Cerebellar nuclear complex (tissue), 1 donor: ENCODE measurements at places on chromosomes 1 and 21.

GRCh38 chr21:17853393-17854275, 34.5 kb upstream of the C21orf91 start:
- DNase-seq = no peak

GRCh38 chr1:79422726-79423125, 416.2 kb upstream of the ADGRL4 start:
- no peak for DNase-seq

GRCh38 chr1:219293410-219293809, 119.7 kb downstream of the LYPLAL1 start:
- no peak for DNase-seq

DNA sequence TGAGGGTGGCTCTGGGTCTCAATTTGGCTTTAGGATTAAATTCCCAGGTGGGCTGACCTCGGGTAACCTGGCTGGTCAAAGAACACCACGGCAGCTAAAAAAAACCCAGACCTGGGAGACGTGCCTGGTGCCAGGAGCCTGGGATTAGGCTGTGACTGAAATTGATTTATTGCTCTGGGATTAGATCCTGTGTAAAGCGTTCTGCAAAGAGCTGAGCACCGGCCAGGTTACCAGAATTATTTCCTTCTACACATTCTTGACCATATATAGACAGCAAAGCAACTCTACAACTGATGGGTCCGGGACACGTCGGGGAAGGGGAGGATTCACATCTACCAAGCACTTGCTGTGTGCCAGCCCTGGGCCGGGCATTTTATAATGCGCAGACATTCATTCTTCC, 45.2 kb downstream of the TMCO4 start:
- no peak for DNase-seq

GRCh38 chr1:160171354-160171753, 19.0 kb upstream of the CASQ1 start:
- no peak for DNase-seq

- DNase-seq = no peak
Measured at GRCh38 chr1:11531943-11532342, 53.0 kb downstream of the DISP3 start.

DNA sequence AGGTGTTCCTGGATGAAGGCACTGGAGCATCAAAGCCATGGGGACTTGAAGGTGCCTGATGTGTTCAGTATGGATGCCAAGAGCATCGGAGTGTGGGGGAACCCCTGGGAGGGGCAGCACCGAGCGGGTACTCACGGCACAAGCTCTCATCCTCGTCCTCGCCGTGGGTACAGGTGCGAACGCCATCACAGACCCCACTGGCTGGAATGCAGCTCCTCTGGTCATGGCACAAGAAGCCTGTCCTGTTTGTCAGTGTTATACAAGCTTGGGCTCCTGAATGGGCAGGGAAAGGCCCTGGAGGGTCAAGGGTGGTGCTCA, 6.0 kb downstream of the LDLRAD1 start:
- DNase-seq = no peak

DNA sequence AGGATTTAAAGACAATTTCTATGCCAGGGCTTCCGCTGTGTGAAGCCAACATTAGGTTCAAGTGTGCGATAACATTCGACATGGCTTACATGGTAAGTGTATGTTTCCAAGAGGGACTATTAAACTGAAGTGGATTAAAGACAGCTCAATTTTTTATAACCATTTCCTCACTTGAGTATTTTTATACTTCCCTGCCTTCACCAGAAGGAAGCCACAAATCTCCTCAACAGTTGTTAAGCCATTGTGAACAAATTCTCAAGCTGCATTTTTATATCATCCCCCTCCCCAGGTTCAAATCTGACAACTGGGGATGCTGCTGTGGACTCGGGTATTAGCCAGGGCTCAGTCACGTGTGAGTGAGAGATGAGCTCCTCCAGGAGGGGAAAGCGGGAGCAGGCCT, 116.3 kb downstream of the RHOU start:
- DNase-seq = no peak

DNA sequence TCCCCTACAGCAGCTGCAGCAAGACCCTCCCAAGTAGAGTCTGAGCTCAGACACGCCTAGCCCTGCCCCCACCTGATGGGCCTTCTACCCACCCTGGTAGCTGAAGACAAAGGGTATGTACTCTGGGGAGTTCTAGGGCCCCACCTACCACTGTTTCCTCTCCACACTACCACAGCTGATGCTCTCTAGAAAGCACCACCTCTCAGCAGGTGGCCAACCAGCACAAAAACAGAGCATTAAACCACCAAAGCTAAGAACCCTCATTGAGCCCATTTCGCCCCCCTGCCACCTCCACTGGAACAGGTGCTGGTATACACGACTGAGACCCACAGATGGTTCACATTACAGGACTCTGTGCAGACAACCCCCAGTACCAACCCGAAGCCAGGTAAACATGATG, 258.9 kb downstream of the SETD4 start:
- DNase-seq = no peak

DNA sequence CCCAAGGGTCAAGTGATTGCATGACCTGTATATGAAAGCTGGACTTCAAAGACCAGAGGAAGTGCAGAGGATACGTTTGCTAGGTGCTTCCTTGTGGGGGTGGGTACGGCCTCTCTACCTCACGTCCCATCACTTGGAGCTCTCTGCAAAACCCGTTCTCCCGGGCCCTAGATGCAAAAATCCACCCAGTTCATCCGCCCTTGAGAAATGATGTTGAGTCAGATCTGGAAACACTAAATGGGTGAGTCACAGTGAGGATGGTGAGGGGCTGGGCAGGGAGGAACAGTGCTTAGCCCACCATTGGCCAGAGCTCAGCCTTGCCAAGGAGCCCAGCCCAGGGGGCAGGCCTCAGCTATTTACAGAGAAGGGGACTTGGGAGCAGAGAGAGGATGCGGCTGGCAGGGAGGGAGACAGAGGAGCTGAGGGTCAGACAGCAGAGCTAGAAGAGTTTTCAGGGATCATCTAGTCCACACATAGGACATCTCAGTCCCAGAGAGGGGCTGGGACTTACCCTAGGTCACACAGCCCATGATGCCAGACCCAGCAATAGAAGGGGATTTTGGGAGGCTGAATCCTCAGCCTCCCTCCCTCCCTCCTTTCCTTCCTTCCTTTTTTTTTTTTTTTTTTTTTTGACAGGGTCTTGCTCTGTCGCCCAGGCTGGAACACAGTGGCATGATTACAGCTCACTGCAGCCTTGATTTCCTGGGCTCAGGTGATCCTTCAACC, 14.6 kb downstream of the ARHGEF10L start:
- no peak for DNase-seq

- DNase-seq = no peak
Measured at GRCh38 chr1:206890125-206891060, 6.8 kb upstream of the IL24 start.

DNA sequence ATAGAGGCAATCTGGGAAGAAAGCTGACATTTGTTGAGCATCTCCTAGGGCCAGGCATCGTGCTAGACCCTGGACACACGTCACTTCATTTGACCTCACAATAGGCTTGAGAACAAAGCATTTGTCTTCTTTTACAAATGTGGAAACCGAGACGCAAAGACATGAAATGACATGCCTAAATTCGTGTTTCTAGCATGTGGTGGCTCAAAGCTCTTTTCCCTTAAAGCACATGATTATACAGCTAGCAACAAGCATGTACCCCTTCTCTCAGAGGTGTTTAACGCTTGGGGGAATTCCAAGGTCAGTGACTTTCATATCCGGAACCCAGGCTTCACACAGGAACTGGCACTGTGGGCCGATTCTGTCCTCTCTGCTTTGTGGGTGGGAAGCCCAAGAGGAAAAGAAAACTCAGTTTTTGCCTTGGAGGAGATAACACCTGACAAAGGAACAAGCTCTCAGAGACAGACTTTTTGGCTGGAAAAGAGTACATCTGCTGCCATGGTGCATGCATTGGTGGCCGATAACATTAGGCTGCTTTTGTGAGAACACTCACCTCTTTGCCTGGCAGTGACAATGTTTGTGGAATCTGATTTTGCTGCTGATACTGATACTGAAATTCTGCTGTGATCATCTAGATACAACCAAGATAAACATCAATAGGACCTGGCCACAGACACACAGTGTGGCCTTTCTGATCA, 15.4 kb upstream of the CD2 start:
- no peak for DNase-seq

- no peak for DNase-seq
Measured at GRCh38 chr1:78073441-78073840, 27.7 kb downstream of the GIPC2 start.

- DNase-seq = no peak
Measured at GRCh38 chr1:242059976-242060375, 61.1 kb upstream of the MAP1LC3C start.

DNA sequence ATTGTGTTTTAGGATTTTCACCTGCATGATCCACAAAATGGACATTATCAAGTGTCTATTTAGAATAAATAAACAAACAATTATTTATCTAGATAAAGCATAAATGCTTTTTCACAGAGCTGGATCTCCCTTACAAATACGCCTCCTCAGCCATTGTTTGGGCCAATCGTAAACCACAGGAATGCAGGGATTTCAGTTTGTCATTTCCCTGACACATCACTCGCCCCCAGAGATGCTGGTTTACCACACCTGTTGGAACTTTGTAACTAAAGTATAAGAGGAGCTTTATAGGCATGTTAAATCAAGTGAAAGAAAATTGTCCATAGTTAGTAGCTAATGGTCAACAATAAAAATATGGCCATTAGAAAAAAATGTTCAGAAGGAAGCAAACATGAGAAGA, 40.3 kb downstream of the GPR88 start:
- no peak for DNase-seq

DNA sequence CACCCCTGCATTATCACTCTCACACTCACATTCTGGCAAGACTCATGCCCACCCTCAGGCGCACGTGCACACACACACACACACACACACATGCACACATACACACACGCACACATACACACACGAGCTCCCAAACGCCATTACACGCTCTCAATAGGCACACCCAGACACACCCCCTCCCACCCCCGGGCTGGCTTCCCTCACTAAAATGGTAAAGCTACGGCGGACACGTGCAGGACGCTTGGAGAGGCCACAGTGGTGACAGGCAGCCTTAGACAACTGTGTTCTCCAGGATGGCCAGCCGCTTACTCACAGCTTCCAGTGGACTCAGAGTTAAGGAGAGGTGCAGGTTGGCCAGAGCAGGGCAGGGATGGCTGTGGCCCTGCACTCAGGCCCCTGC, 10.1 kb downstream of the MATN1 start:
- DNase-seq = no peak

- no peak for DNase-seq
Measured at GRCh38 chr1:173127369-173128307, 76.9 kb upstream of the TNFSF18 start.

- no peak for DNase-seq
Measured at GRCh38 chr1:46530311-46530710, 21.1 kb downstream of the KNCN start.

DNA sequence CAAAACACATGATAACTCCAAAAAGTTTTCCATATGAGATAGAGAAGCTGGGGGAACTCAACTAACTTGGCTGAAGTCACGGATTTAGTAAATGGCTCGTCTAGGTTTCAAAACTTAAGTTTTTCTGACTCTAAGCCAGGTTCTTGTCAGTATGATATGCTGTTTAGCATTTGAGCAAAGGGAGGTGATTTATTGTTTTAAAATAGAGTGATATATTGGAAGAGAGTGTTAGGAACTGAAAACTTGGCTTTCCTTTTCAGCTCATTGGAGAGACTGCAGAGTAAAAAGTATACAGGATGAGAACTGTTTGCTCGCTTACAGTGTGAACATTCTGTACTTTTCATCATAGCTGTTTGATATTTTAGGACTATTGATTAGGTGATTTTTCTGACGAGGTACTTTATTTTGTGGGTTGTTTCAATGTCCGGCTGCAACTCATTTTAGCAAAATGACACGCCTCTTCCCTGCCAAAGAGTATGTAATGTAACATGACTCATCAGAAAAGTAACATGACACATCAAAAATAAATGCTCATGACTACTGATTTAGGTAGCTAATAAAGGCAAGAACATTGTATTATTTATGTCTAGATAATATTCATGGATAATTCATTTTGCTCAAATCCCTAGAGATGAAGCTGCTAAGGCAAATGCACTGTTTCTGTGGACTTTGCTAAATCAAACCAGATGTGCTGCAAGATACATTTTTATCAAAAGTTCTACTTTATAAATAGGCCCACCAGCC, 355.1 kb downstream of the GPATCH2 start:
- DNase-seq = no peak

DNA sequence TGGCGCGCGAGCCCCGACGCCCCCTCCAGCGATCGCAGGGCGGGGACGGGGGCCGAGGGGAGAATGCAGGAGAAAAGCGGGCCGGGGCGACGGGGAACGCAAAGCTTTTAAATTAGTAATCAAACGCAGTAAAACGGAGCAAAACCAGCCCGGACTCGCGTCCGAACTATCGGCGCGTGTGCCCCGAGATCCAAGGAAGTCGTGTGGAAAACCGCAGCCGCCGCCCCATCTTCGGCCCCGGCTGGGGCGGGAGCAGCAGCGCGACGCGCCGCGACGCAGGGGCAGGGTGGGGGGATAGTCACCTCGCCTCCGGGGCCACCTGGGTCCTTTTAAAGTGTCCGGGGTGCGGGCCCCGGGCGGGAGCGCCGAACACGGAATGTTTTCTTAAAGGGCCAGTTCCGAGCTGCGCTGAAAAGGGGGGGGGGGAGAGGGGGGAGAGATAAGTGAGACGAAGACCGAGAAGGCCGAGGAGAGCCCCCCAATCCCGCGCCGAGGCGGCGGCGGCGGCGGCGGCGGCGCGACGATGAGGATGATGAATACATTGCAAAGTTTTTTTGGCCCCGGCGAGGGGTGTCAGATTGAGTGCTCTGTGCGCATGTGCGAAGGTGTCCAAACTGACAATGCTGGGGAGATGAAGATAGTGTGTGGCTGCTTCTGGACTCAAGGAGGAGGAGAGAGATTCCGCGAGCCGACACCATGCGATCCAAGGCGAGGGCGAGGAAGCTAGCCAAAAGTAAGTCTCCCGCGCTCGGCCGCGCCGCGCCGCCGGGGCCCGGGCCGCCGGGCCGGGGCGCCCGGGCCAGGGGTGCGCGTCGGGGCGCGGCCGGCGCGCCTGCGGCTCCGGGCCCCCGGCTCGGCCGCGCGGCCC, at the start of gene PRDM16:
PRDM16 (plus strand) TSS at position 640 of the 868 bp plus-strand sequence; CDS start at position 697, 57 bp downstream.
- no peak for DNase-seq

- no peak for DNase-seq
Measured at GRCh38 chr1:220921498-220921897, 42.3 kb downstream of the HLX start.

GRCh38 chr1:212504171-212504803, 71.6 kb downstream of the NENF start:
- no peak for DNase-seq

DNA sequence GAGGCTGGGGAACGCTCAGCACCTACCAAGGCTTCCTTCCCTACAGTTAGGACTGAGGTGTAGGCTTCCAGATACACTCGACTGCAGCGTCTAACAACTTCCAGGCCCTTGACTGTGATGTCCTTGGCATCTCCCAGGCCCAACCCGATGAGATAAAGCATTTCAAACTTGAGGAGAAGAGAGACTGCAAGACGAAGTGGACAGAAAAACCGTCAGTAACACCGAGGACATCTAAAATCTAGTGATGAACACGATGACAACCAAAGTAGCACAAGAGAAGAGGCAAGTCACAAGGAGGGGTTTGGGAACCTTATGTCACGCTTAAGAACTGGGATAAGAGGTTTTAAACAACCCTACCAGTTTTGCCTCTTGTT, 314 bp downstream of the DPH5 start:
- no peak for DNase-seq

- DNase-seq = no peak
Measured at GRCh38 chr1:118253053-118253915, 68.3 kb upstream of the SPAG17 start.
